Fibroblast of skin of left quadriceps (primary cell): ENCODE measurements at places on chromosomes 1 and 21.

- no peak for DNase-seq
Measured at GRCh38 chr1:75970631-75971030, 38.4 kb upstream of the ASB17 start.

DNA sequence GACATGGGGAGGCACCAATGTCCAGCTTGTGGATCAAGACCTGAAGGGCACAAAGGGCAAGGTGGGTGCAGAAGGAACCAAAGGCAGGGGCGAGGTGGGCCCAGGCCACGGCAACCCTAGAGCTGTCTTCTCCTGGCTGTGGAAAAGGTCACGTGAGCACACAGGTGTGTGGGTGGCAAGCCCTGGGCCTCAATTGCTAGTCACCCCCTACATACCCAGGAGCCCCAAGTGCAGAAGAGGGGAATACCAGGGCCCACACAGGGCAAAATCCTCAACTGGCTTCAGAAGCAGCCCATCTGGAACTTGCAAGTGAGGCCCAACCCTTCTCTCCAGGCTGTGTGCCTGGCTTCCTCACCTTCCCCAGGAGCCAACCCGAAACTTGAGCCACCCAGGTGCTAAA lies 25.6 kb downstream of the ZBTB17 start:
- no peak for DNase-seq

- no peak for DNase-seq
Measured at GRCh38 chr1:177239792-177240191, 69.0 kb downstream of the BRINP2 start.

DNA sequence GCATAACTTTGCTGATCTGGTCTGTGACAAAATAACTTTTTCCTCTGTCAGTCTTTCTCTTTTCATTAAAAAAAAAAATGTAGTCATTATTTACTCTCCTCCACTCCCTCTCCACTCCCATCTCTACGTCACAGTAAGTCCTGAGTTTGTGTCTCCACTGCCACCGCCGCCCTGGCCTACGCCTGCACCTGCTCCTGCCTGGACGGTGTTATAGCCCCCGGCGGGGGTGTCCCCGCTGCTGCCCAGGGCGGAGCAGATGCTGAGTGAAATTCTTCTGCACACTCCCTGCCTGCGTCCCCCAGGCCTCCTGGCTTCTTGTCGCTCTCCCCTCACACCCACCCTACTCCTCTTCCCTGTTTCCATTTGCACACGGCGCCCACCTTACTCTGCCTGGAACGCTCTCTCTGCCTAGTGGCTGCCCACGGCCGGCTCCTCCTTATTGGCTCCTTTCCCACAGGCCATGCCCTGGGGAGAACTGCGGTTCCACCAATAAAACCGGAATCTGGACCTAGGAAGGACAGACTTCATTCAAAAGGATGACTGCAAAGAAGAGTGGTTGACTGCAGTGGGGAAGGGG lies 55.2 kb upstream of the C1orf174 start:
- no peak for DNase-seq

- DNase-seq = no peak
Measured at GRCh38 chr1:228794810-228795209, 59.5 kb downstream of the RHOU start.

GRCh38 chr1:13703128-13703513 lies 3.1 kb downstream of the PRDM2 start:
- no peak for DNase-seq
